ENCODE measurements at places on chromosomes 7 and 10.

DNA sequence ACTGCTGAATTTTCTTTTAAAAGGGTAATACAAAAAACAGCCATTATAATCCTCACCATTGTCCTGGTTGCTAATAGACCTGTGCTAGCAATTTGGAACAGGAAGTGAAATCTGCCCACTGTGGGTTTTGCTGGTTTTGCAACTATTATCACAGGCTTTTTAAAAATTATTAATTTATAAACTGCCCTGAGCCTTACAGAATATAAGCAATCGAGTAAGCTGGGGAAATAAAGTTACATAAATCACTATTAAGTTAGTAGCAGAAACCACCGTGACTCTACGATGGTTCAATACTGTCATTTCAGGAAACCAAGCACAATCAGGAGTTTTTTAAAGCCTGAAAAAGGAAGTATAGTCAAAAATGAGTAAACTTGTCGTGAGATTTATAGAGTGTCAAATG is 62.3 kb downstream of the TMEM26 start:
- DNase-seq, result no peak

GRCh38 chr7:84393786-84394185 is 199.2 kb upstream of the SEMA3A start:
- DNase-seq, result no peak

DNA sequence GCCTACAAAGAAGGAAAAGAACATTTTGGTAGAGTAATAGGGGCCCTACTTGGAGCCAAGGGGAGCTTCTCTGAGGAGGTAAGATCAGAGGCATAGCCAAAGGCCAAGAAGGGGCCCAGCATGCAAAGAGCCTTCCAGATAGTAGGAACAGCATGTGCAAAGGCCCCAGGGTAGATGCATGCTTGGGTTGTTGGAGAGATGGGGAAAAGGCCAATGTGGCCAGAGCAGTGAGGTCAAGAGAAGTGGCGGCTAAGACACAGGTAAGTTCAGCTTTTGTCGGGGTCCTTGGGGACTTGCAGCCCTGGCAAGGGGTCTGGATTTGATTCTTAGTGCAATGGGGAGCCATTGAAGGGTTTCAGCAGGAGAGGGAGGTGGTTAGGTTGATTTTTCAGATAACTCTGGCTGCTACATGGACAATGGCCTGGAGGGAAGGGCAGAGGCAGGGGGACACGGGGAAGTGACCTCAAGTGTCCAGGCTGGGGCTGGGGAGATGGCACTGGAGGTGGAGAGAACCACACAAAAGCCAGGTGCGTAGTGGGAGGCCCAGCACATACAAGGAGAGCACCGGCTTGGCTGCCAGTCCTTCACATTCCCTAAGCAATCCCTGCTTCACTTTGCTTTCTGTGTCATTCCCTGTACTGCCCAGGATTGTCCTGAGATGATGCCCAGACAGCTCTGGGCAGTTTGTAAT is 16.5 kb downstream of the GRID1 start:
- no peak for DNase-seq

- no peak for DNase-seq
Observed at GRCh38 chr10:93874309-93875031, 19.3 kb upstream of the SLC35G1 start.

- DNase-seq, result no peak
Observed at GRCh38 chr7:127793582-127793981, 141.6 kb downstream of the SND1 start.

DNA sequence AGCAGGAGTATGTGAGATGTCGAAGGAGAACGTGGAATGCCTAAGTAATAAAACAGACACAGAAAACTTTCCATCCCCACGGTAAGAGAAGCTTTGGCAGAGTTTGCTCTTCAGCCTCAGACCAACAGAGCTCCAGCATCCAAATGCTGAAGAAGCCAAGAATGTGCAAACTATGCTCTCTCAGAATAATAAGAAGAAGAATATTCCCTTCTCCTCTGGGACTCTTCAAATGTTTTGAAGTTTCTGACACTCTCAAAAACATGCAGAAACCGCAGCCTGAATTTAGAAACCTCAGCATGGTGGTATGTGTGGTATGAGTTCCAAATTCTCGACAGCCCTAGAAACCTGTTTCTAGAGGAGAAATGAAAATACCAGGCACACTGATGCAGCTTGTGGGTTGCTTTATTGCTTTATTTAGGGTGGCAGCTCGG is 113.3 kb downstream of the KCNMA1 start:
- DNase-seq, result no peak

DNA sequence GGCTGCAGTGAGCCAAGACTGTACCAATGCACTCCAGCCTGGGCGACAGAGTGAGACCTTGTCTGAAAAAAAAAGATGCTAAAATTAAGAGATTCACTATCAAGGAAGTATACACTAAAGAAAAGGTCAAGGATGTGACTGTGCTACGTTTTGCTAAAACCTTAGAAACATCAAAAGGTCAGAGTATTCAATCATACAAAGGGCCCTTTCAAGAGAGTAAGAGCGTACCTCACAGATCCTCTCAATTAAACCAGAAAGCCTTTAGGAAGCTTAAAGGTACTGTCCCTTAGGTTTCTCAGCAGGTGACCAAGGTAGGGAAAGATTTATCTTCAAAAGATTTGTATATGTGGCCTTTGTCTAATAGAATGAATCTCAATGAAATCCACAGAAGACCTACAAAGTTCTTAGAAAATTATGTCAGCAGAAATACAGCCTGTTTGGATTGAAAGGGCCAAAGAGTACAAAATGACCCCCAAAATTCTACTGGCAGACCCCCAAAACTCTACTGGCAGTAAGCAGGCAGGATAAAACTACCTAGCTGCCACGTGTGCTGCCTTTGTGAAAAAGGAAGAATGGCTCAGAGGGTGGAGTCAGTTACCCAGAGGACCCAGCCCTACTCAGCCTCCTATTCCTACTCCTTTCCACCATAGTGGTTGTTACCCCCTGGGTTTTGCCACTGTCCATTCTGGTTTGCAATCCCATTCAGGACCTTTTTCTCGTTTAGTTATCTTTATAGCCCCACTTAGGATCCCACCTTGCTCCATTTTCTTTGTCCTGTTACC is 36.7 kb downstream of the ARHGAP19 start:
- DNase-seq, result no peak

- no peak for DNase-seq
Observed at GRCh38 chr7:12494687-12495024, 75.9 kb upstream of the SCIN start.

DNA sequence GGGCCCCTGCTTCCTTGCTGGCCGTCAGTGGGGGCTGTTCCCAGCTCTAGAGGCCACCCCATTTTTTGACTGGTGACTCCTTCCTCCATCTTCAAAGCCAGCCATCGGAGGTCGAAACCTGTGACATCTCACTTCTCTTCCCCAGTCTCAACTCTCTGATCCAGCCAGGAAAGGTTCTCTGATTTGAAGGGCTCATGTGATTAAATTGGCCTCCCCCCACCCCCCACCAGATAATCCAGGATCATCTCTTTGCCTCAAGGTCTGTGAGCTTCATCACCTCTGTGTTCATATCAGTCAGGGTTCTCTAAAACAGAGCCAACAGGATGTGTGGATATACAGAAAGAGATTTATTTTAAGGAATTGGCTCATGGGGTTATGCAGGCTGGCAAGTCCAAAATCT is 5.6 kb upstream of the RAMP3 start:
- no peak for DNase-seq

GRCh38 chr7:1210979-1211608 is 21.6 kb upstream of the UNCX start:
- no peak for DNase-seq

DNA sequence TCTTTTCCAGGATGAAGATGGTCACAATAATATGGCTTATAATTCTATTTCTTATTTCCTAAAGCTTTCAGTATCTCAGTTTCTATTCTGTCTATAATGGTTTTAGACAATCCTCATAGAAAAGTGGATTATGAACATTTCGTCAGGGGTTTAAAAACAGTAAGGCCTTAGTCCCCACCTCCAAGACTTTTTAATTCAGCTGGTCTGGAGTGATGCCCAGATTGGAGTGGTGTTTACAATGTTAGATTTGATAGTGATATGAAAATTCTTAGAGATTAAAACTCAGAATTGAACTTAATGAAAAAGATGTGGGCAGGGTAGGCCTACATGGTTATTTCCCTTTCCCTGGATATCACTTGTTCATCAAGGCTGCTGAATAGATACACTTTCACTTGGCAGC is 1238.3 kb downstream of the SORCS3 start:
- DNase-seq, result no peak

DNA sequence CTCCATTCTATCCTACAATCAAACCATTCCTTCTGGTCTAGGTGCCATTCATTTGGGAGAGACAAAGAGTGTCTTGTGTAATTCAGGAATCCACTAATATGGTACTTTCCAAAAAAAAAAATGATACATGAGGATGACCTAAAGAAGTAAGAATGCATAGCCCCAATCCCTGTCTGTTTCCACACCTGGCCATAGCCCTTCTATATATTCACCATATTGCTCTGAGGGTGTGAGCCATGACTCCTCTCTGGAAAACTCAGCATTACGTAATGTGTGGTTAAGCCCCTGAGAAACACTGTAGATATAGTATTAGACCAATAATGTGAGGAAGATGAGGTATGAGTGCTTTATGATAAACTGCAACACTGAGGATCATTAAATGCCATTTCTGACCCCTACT is 592.7 kb downstream of the INHBA start:
- no peak for DNase-seq

DNA sequence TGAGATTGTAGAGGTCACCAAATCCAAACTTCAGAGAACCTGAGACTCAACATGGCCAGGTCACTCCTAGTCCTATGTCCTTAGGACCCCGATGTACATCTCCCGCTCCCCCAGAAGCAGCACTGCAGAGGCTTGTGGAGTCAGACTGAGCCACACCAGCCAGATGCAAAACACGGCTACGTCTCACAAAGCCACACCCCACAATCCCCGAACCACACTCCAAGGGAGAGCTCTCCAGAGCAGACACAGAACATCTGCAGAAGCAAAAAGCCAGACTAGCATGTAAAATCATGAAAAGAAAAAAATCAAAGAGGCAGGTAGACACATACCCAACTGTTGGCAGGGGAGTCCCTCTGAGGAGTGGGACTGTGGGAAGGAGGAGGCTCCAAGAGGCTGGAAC is 104.9 kb downstream of the CTBP2 start:
- DNase-seq, result no peak

DNA sequence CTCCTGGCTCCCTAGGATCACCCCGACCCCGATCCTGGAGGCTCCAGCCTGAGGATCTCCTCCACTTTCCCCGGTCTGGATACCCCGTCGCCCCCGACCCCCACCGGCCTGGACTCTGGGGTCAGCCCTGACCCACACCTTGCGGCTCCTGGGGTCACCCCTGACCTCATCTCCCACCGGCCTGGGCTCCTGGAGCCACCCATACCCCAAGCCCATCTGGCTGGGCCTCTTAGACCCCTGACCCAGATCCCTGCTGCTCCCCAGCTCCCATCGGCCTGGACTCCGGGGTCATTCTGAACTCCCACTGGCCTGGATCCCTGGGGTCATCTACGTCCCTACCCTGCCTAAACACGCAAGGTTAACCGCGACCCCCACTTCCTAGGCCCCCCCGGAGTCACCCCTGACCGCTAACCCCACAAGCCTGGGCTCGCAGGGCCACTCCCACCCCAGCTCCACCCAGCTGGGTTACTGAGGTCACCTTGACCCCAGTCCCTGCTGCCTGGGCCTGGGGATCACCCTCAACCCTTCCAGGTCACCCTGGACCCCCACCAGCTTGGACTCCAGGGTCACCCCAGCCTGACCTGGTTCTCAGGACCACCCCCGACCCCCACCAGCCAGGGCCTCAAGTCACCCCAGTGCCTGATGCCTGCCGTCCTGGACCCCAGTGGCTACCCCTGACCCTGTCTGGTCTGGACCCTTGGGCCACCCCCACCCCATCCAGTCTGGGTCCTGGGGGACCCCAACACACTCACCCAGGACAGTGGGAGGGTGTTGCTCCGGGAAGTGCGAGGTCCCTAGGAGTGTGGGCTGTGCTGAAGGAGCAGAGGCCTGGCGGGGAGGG is 1.2 kb downstream of the FOXK1 start:
- DNase-seq, result no peak

GRCh38 chr10:92826061-92826460 is 22.3 kb upstream of the EXOC6 start:
- no peak for DNase-seq

DNA sequence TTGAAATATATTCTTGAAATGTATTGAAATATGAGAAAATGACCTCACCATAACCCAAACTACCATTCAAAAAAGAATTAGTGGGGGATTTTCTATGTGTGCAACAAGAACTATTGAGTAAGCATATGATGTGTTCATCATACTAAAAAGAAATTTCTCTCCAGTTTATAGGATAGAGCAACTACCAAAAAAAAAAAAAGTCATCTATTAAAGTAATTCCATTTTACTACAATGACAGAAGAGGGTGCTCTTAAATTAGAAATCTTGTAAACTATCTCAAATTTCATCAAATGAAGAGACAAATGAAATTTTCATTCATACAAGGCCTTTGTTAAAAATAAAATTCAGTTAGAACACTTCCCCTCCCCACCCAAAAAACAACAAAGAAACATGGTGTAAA is 195.4 kb upstream of the PLXDC2 start:
- no peak for DNase-seq

- DNase-seq, result no peak
Observed at GRCh38 chr10:116151076-116151475, 121.9 kb downstream of the GFRA1 start.

DNA sequence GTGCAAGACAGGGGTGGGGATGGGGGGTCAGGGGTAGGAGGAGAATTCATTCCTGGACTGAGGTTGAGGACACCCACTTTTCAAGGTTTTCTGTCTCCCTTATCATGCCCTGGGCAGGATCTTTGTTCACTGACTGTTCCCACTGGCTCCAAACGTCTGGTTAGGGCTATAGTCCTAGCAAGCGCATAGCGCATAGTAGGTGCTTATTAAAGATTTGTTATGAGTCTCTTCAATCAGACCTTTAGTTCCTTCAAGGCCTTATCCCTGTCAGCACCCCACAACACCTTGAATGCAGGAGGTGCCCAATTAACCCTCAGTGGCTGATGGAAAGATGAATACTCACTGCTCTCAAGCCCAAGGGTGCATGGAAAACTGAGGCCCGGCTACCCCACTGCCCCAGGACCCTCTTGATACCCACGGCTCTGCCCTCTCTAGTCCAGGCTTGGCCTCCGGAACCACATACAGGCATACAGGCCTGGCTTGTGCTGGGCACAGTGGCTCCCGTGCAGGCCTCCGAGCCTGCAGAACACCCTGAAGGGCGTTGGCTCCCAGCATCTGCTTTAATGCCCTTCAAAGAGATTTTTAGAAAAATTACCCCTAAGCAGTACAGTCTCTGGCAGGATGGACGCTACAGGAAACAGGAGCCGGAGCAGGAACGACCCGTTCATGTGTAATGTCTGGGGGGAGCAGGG is 177.7 kb downstream of the SH3PXD2A start:
- DNase-seq, result no peak

DNA sequence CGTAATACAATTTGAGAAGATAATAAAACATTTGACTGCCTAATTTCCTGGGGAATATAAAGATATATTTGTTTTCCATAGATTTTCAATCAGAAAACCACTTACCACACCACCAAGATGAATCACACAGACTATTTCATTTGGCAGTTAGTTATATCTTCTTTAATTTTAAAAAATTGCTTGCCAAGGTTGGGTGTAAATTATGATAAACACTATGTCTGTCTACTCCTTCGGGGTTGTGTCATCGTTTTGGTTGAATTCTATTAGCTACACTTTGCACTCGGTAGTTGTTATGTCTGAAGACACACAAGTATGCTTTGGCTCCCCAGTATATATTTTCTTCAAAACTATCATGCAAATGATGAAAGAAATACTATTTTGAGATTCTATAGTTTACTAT is 594.8 kb upstream of the SEMA3D start:
- no peak for DNase-seq

- DNase-seq, result no peak
Observed at GRCh38 chr10:110994406-110995086, 75.1 kb downstream of the SHOC2 start.

GRCh38 chr7:70953796-70954195 is 178.1 kb upstream of the GALNT17 start:
- no peak for DNase-seq
